ENCODE measurements at places on chromosomes 11 and 22.

DNA sequence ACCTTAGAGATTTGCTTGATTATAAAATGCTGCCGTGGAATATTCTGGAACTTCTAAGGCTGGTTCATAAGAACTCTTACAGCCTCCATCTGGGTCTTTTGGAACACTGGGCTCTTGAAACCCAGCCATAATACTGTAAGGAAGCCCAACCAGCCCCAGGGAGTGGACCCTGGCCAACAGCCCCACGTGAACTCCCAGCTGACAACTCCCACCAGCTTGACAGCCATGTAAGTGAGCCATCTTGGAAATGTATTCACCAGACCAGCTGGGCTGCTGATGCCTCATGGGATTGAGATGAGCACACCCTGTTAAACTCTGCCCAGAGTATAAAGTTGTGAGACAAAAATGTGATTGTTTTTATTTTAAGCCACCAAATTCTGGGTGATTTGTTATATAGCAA, 378.7 kb upstream of the RAG2 start:
- DNase-seq, result no peak

DNA sequence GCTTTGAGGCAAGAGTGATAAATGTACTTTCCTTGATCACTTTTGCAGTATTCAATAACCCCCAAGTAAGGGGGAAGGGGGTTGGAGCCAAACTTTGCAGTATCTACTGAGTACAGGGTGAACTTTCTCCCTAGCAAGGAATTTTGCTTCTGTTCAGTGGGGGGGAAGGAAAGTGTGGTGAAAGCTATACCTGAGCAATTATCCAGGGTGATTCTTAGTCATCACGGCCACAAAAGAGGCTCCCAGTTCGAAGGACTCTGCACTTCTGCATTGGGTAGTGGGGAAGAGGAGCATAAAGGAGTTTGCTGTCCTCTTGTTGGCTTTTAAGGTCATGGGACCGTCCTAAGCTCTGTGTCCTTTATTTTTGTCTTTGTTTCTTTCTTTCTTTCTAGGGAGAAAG, 346.5 kb upstream of the SYN3 start:
- no peak for DNase-seq

DNA sequence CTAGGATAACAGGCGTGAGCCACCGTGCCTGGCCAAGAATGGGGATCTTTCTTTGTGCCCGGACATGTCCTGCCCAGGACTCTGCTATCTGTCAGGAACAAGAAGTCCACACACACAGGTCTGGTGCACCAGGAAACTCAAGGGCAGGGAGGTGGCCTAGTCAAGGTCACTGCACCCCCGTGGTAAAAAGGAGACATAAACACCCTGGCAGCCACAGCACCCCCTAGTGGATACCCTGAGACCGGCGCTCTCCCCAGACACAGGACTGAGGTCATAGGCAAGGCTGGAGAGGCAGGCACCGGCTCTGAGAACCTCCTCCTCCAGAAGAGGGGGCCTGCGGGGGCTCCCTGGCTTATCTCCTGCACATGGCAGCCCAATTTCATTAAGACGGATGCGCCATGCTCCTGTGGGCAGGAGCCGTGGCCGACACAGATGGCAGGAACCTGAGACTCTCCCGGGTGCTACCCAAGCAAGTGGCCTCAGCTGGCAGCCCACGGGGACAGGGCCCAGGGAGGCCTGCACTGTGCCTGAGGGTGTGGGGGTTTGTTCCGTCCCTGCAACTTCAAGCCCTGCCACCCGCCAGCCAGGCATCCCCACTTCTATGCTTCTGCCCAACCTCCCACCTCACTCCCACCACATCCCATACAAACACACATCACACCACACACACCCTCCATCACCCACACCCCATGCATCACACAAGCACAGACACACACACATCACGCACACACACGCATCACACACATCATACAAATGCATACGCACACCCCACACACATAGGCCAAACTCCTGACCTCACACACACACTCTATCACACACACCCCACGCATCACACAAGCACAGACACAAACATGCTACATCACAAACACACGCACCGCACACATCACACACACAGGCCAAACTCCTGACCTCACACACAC, 19.6 kb downstream of the MACROD1 start:
- DNase-seq, result no peak

- DNase-seq, result no peak
These were observed 81.2 kb downstream of the DSCAML1 start for GRCh38 chr11:117715801-117716200.

GRCh38 chr11:80167766-80168165, 726.9 kb upstream of the TENM4 start:
- no peak for DNase-seq

- no peak for DNase-seq
These were observed 10.6 kb downstream of the TMEM184B start for GRCh38 chr22:38262051-38262795.
